ENCODE measurements at places on chromosomes 6 and 20.

- DNase-seq = no peak
These were observed 115.9 kb upstream of the BCLAF1 start for GRCh38 chr6:136405420-136406029.

DNA sequence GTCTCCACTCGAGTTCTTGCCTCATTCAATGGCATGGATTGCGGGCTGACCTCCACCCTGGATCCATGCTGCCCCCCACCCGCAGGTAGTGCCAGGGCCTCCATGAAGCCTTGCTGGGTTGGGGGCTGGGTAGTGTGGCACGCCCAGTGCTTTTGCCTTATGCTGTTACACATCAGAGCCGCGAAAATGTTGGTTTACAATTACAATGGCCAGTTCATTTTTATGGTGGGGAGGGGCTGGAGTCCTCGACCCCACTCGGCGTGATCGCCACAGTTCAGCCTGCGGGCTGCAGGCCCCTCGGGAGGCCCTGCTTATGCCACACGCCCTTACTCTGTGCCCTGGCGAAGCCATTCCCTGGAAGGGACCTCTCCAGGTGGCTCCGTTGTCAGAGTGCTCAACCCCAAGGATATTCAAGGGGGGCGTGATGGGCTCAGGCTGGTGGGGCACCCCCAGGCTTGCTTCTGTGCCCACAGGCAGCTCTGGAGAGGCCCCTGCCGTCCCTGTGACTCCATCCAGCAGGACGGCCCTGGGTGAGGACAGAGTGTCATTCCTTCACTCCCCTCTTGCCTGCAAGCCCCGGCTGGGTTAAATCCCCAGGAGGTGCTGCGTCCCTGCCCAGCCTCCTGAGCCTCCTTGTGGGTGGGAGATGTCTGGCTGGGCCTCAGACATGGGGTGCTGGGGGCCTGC, 14.8 kb downstream of the ITPA start:
- DNase-seq = no peak

DNA sequence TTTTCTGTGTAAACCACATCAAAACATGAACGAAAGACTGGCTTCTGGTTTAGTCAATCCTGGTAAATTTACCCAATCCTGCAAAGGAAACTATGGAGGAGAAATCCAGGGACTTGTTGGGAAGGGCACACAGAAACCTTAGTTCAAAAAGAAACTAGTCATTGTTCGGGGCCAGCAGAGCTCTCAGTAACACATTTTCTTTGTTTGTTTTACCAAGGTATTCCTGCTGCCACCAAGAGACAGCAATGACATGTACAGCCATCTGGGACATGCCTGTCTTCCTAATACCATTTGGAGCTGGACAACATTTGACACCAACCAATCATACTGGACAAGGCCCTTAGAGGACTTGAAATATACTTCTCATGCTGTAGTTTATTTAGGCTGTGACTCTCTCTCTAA, 8.3 kb downstream of the OARD1 start:
- DNase-seq = no peak

GRCh38 chr6:35583893-35584688, 71.4 kb upstream of the TULP1 start:
- DNase-seq = peak; percentile 67

DNA sequence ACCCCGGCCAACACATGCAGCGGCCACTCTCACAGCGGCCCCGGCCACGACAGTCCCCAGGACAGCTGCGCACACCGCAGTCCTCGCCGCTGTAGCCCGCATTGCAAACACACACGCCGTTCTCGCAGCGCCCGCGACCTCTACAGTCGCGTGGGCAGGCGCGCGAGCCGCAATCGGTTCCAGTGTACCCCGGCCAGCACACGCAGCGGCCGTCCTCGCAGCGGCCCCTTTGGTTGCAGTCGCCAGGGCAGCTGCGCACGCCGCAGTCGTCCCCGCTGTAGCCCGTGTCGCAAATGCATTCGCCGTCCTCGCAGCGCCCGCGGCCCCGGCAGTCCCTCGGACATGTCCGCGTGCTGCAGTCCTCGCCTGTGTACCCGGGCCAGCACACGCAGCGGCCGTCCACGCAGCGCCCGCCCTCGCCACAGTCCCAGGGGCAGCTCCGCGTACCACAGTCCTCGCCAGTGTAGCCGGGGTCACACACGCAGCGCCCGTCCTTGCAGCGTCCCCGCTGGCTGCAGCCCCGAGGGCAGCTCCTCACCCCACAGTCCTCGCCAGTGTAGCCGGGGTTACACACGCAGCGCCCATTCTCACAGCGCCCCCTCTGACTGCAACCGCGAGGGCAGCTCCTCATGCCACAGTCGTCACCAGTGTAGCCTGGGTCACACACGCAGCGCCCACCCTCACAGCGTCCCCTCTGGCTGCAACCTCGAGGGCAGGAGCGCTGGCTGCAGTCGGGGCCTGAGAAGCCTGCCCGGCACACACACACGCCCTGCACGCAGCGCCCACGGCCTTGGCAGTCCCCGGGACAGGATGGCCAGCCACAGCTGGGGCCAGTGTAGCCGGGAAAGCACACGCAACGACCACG, 12.5 kb downstream of the TNXB start:
- no peak for DNase-seq

GRCh38 chr20:3180319-3180718, 7.0 kb upstream of the LZTS3 start:
- no peak for DNase-seq

DNA sequence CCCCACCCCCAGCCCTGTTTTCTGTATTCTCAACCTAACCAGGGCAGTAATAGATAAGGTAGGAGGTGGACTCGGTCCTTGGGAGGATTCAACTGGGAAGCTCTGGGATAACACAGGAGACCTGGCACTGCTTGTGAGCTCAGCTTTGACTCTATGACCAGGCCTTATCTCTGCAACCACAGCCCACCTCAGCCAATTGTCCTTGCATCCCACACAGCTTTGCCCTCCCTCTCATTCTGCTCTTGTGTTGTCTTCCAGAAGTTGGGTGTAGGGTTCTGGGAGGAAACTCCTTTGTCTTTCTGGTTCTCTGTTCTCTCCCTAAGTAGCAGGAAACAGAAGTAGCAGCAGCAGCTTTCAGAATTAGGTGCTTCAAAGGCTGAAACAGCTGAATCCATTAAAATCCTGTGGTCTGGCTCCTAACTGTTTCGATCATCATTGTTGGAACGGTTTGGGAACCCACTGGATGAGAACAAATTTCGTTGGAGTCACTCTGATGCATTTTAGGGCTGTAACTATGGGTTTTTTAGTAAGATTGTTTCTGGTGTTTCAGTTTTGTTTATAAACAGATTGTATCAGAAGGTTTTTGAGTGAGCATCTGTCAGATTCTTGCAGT, 32.4 kb upstream of the SNX9 start:
- no peak for DNase-seq

GRCh38 chr20:721876-722275, 46.3 kb upstream of the SCRT2 start:
- DNase-seq = no peak

- DNase-seq = no peak
These were observed 7.3 kb downstream of the NKAIN2 start for GRCh38 chr6:123810948-123811347.

GRCh38 chr6:95083506-95083905, 493.8 kb upstream of the MANEA start:
- DNase-seq = no peak

DNA sequence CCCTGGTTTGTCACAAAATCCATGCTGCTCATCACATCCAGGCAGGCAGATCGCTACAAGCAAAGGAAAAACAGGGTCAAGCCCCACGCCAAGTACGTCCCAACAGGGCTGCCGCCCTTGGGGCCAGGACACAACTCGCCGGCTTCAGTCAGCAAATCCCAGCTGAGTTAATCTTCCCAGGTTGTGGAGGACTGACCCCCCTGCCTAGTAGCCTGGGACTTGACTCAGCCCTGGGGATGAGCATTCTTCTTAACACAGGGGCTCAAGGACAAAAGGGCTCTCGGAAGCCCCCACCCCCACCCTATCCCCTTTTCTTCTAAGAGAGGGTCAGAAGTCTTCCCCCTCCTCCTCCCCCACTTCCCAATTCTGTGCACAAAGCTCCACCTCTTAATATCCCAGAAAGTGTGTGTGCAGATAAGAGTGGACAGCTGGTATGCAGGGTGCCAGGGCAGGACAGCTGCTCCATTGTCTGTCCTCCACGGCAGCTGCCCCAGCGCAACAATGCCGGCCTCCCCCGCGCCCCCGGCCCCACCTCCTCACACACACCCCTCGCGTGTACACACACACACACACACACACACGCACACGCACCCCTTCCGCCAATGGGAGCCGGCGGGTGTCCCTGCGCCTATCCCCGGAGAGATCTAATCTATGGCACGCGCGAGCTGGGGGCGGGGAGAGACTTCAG, 4.5 kb downstream of the DLL1 start:
- no peak for DNase-seq

Measured in Panc1 (cell line).